ENCODE measurements at places on chromosomes 13 and 19. TPM values are rescaled to one million over a fixed set of nuclear protein-coding genes. Genes with fewer than 3 reads are reported as not detected.

TDRD12 gene
- 0.22 TPM for total RNA-seq

PRR36 gene
- 0.19 TPM for total RNA-seq

MCF2L gene
- 15.0 TPM for total RNA-seq

IFNL1 gene
- not detected for total RNA-seq

TGFBR3L gene
- 2.1 TPM for total RNA-seq

ATP4A gene
- not detected for total RNA-seq

ZNF492 gene
- total RNA-seq = 1.5 TPM

BCL2L12 gene
- 13.1 TPM for total RNA-seq

ZNF99 gene
- not detected for total RNA-seq

DPF1 gene
- not detected for total RNA-seq

FARP1 gene
- total RNA-seq = 0.17 TPM

OXGR1 gene
- not detected for total RNA-seq

FXYD3 gene
- not detected for total RNA-seq

NUP58 gene
- total RNA-seq = 78.9 TPM

ISOC2 gene
- total RNA-seq = 1.5 TPM

Measured in CD8-positive, alpha-beta T cell (primary cell).